H1 (cell line): ENCODE measurements at places on chromosomes 7 and 10.
A peak's percentile ranks its signal among the peaks of the same experiment; 100 is the strongest.

DNA sequence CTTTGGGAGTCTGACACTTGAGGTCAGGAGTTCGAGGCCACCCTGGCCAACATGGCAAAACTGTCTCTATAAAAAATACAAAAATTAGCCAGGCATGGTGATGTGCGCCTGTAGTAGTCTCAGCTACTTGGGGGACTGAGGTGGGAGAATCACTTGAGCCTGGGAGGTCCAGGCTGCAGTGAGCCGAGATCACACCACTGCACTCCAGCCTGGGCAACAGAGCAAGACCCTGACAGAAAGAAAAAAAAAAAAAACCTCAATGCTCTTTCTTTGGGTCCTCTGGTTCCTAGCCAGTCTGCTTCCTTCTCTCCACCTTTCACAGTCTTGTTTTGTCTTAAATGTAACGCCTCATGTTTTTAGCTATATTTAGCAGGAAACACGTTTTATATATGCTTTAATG is 9.4 kb downstream of the OGDH start:
- no peak for DNase-seq

- DNase-seq = no peak
Measured at GRCh38 chr10:64394744-64395143, 873.5 kb downstream of the REEP3 start.

DNA sequence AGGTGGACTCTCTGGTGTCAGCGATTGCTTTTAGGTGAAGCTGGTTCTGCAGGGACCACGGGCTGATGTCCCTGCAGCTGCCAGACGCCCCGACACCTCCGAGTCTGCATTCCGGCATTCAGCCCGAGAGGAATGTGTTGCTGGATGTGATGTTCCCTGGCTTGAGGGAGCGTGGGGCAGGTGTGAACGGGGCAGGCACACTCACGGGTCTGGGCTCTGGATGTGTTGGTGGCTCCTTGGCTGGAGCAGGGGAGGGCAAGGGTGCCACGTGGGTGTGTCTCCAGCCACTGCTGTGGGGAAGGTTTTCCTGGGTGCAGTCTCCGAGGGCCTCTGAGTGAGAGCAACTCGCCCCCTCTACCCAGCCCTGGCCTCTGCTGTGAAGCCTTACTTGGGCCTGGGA is 140.5 kb downstream of the CAMK1D start:
- no peak for DNase-seq

DNA sequence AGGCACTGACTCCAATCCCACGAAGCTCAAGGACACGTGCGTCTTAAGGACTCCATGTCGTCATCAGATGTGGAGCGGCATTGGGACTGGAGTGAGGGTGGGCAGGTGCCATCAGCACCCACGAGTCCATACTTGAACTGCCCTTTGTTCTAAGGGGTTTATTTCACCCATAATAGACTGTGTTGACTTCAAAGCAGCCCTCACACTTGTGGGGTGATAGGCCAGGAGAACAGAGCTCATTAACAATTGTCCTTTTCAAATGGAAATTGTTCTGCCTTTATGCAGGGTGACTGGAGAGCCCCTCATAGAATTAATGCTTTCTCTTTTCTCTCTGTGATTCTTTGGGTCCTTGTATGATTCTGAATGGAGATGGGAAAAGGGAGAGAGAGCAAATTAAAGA is 376.9 kb upstream of the MGMT start:
- peak; percentile 26 for DNase-seq

DNA sequence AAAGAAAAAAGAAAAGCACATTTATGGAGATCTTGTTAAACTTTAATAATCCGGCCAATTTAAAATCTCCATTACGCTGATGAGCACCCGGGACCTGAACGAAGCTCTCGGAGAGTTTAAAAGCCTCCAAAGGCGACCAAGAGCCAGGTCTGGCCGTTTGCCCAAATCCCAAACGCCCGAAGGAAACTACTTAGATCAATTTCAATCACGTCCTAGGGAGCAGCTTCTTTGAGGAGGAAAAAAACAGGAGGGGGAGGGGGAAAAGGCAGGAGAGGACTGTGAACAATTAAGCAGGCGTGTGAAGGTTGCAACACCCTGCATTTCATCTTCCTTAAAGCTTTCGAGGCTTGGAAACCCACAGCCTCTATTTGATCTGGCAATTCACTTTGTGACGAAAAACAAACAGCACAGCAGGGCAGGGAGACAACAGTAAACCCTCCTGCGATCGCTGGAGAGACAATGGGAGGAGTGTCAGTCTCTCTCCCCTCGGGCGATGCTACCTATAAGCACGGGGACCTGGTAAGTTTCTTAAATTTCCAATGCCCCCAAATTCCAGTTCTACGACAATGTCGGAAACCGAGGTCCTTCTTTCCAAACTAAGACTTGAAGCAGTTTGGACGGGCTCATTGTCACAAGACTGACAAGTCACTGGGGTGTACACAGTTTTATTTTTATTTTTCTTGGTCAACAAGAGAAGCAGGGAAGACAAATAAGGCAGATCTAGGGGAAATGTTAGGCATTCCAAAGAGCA is 1.2 kb downstream of the KLF6 start:
- no peak for DNase-seq

GRCh38 chr7:37054624-37055241 is 330.4 kb upstream of the AOAH start:
- no peak for DNase-seq

DNA sequence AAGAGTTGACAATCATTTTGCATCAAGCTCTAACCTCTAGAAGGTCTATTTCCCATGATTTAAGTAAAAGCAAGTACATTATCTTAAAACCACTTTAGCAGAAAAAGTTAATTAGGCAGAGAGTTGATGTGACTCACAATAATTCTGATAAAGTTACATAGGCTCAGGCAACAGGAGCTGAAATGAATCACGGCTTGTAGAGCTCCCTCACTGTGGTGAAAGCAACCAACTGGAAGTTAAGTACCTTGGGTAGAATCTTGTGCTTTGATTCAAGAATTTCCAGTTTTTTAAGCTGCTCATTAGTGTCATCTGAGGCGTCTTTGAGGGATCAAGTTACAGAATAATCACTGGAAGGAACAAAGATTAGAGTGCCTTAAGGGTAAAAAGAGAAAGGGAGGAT is 68.9 kb upstream of the NFE2L3 start:
- DNase-seq = no peak

GRCh38 chr7:140056431-140057142 is 6.2 kb downstream of the PARP12 start:
- DNase-seq = no peak

- DNase-seq = no peak
Measured at GRCh38 chr7:33909318-33909717, 4.0 kb downstream of the BMPER start.

GRCh38 chr10:121303287-121303890 is 294.9 kb downstream of the FGFR2 start:
- DNase-seq = no peak

GRCh38 chr10:43691485-43691884 is 42.8 kb upstream of the ZNF32 start:
- no peak for DNase-seq

DNA sequence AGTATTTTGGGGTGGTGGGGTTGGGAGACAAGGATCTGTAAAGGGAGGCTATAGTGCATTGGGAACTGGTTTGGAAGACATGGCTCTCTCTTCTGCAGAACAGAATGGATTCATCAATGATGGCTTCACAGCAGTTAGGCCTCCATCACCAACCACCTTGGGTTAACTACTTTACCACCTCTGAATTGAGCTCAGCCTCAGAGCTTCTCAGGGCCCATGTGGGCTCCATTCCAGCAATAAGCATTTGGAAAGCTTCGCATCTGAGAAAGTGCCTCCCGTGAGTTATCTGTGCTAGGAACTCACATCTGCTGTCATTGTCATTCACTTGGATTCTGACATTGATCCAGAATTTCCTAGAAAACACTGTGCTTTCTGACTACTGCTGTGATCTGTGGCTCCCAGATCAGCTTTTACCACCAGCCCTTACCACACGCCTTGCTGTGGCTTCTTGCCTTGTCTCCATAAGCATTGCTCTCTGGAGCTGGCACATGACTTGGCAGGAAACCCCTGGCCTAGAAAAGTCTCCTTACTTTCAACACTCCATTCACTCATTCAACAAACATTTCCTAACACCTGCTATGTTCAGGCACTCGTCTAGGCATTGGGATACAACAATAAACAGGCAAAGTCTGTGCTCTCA is 70.7 kb upstream of the ADO start:
- DNase-seq = no peak

DNA sequence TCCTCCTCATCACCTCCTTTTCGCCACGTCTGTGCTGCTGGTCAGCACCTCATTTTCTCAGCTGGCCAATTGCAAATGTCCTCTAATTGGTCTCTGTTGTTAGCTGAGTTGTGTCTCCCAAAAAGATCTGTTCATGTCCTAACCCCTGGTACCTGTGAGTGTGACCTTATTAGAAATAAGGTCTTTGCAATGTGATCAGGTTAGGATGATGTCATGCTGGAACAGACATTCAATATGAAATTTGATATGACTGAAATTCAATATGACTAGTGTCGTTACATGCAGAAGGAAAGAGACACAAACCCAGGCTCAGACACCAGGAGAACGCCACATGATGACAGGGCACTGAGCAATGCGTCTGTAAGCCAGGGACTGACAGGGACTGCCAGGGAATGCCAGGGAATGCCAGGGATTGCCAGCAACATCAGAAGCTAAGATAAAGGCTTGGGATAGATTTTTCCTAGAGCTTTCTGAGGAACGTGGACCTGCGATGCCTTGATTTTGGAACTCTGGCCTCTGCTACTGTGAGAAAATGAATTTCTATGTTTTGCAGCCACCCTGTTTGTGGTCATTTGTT is 77.5 kb upstream of the CXCL12 start:
- DNase-seq = no peak

- DNase-seq = no peak
Measured at GRCh38 chr7:16587790-16588189, 57.8 kb downstream of the ANKMY2 start.

DNA sequence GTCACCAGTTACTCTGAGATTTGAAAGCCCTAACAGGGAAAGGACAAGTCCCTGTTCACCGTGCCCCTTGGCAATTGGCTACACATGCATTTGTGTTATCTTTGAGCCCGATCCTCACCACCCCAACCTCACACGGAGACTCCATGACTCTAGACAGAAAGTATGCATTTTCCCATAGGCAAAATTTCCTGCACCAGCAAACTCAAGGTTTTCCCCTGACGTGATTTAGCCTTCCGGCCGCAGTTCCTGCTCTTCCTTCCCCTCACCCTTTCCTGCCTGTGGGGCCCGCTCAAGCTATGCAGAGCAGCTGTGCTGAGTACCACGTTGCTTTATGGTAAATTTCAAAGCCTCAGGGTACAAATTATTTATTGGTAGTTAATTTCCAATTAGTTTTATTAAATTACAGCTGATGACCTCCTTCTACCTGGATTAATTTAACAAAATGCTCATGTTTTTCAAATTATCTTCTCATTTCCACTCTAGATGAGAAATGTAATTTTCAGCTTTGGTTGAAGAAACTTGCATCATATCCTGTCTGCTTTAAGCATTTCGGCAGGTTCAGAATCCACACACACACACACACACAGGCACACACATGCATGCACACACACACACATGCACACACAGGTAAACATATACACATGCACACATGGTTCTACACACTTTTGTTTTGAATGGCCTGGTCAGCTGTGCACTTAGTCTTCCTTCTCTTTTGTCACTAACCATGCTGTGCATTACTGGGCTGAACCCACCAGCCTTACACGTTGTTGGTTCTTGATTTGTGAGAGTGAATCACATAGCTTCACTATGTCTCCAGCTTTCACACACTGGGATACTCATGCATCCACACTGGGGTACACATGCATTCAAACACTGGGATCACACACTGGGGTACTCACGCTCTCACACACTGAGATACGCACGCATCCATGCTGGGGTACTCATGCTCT is 283.1 kb upstream of the PITRM1 start:
- DNase-seq = no peak
